Suprapubic skin (tissue), 4 donors: ENCODE measurements at places on chromosomes 4 and X. TPM values are rescaled to one million over a fixed set of nuclear protein-coding genes. Genes with fewer than 3 reads are reported as not detected.
A peak's percentile ranks its signal among the peaks of the same experiment; 100 is the strongest.

DNA sequence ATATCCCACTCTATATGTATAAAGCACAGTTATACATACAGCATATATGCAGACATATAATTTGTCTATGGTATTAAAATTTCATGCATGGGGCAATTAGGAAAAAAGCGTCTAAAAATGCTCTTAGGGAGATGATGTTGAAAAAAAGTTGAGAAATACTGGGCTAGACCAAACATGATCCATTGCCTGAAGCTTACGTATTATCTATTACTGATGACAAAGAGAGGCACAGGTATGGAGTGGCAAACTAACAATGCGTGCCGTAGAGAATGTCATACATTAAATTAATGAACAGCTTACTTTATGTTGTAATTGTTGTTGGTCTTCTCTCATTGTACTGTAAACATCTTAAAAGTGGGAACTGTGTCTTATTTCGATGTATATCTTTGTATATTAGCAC lies 13.9 kb downstream of the RHOH start:
- no peaks in the 10 kb centered on the region for H3K4me1 ChIP-seq
- no peaks in the 10 kb centered on the region for H3K27me3 ChIP-seq
- no peaks in the 10 kb centered on the region for H3K36me3 ChIP-seq
- no peak overlapping the region for H3K4me3 ChIP-seq
- H3K27ac ChIP-seq = no peak overlapping the region

DNA sequence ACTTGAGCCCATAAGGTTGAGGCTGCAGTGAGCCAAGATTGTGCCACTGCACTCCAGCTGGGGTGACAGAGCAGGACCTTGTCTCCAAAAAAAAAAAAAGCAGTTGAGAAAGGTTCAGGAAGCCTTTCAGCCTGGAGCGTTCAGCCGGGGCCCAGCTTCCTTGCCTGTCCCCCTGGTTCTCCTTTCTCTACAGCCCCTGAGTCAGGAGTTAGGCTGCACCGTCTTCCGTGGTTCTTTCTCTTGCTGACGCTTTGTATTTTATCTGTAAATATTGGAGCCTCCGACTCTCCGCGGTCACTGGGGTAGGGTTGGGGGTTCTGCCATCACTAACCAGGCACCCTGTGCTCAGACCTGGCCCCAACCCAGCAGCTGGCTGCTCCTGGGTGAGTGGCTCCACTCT lies 13.8 kb upstream of the UVSSA start:
- no peak overlapping the region for H3K27ac ChIP-seq
- H3K27me3 ChIP-seq = no peaks in the 10 kb centered on the region
- H3K36me3 ChIP-seq = peaks cover 61% of the 10 kb centered on the region
- no peak for DNase-seq
- H3K4me1 ChIP-seq = peaks cover 31% of the 10 kb centered on the region

DNA sequence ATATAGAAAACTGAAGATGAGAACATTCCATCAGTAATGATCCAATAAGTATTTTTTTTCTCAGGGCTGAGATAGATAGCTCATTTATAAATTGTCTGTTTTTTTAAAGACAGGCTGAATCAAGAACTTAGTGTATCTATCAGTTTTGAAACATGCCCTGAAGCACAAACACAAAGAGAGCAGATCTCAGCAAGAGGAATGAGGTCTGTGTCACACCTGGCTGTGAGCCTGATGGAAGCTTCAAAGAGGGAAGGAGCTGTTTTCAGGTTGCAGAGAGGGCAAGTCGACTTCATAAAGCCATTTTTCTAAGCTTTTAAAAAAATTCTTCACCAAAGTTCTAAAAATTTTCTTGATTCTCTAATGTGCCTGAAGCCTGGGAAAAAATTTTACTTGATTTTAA lies 434.9 kb downstream of the PDGFC start:
- H3K4me3 ChIP-seq = no peak overlapping the region
- no peaks in the 10 kb centered on the region for H3K4me1 ChIP-seq
- no peak overlapping the region for H3K27ac ChIP-seq

GRCh38 chr4:99324361-99324760 lies 3.2 kb upstream of the ADH1B start:
- no peaks in the 10 kb centered on the region for H3K27me3 ChIP-seq
- DNase-seq = no peak
- no peaks in the 10 kb centered on the region for H3K36me3 ChIP-seq
- H3K4me1 ChIP-seq = peaks cover 36% of the 10 kb centered on the region
- peak overlapping the region; percentile 90 for H3K27ac ChIP-seq
- H3K4me3 ChIP-seq = no peak overlapping the region

DNA sequence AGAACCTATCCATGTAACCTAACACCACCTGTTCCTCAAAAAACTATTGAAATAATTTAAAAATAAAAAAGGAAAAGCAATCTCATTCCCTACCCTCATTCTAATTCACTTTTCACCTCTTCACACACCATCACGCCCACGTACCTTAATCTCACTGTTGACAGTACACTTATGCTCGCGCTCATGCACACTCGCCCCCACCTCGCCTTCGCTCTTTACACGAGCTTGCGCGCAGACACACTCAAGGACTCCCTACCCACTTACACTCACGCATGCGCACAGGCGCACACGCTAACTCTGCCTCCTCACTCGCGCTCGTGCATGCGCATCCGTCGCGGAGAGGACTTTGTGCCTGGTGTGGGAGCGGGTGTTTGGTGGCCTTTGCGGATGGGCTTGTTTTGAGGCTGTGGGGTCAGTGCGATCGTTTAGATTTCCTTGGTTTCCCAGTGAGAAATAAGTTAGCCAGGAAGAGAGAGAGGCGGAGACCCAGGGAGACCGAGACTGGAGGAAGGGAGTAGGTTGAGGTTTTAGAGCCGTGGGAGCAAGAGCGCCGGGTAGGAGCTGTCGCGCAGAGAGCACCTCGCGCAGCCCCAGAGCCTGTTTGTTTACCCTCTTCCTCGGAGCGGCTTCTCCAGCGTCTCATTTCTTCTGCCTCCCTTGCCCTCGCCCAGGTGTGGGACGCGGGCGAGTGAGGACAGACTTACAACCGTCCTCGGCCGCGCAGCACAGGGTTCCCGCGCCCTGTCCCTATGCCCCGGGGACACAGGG lies 8.1 kb upstream of the GSX2 start:
- H3K4me1 ChIP-seq = peaks cover 22% of the 10 kb centered on the region
- peak overlapping the region; percentile 54 for H3K4me3 ChIP-seq
- no peaks in the 10 kb centered on the region for H3K36me3 ChIP-seq
- peak overlapping the region; percentile 47 for H3K27ac ChIP-seq

- H3K36me3 ChIP-seq = peaks cover 4% of the 10 kb centered on the region
- H3K4me1 ChIP-seq = peaks cover 61% of the 10 kb centered on the region
- DNase-seq = no peak
- no peaks in the 10 kb centered on the region for H3K27me3 ChIP-seq
- no peak overlapping the region for H3K4me3 ChIP-seq
- H3K27ac ChIP-seq = peak overlapping the region; percentile 48
Measured at GRCh38 chr4:151669990-151670389, 90.8 kb downstream of the GATB start.

- no peak overlapping the region for H3K27ac ChIP-seq
- H3K36me3 ChIP-seq = no peaks in the 10 kb centered on the region
- DNase-seq = no peak
- no peaks in the 10 kb centered on the region for H3K27me3 ChIP-seq
Measured at GRCh38 chr4:13881892-13882291, 254.4 kb upstream of the BOD1L1 start.

GRCh38 chrX:107851215-107851614 lies 25.5 kb downstream of the MID2 start:
- no peaks in the 10 kb centered on the region for H3K27me3 ChIP-seq
- H3K4me1 ChIP-seq = no peaks in the 10 kb centered on the region
- no peak for DNase-seq
- no peaks in the 10 kb centered on the region for H3K36me3 ChIP-seq
- no peak overlapping the region for H3K27ac ChIP-seq

- H3K27ac ChIP-seq = no peak overlapping the region
- DNase-seq = no peak
- no peaks in the 10 kb centered on the region for H3K27me3 ChIP-seq
- peaks cover 9% of the 10 kb centered on the region for H3K4me1 ChIP-seq
- no peaks in the 10 kb centered on the region for H3K36me3 ChIP-seq
Measured at GRCh38 chr4:53601251-53601764, 10.0 kb upstream of the LNX1 start.

GRCh38 chr4:71062436-71062835 lies 69.0 kb downstream of the DCK start:
- H3K4me1 ChIP-seq = no peaks in the 10 kb centered on the region
- H3K27me3 ChIP-seq = no peaks in the 10 kb centered on the region
- no peaks in the 10 kb centered on the region for H3K36me3 ChIP-seq
- no peak for DNase-seq
- H3K4me3 ChIP-seq = no peak overlapping the region
- H3K27ac ChIP-seq = no peak overlapping the region

Gene FAM47E
- total RNA-seq = 0.34 TPM

Gene ANXA5
- 102 TPM for total RNA-seq

Gene ZNF674
- total RNA-seq = 6.2 TPM

Gene MCF2
- not detected for total RNA-seq
